ENCODE measurements at places on chromosomes 2 and 18. TPM values are rescaled to one million over a fixed set of nuclear protein-coding genes. Genes with fewer than 3 reads are reported as not detected.

- DNase-seq, result no peak
Observed at GRCh38 chr2:22153931-22154613, 1030.3 kb downstream of the TDRD15 start.

DNA sequence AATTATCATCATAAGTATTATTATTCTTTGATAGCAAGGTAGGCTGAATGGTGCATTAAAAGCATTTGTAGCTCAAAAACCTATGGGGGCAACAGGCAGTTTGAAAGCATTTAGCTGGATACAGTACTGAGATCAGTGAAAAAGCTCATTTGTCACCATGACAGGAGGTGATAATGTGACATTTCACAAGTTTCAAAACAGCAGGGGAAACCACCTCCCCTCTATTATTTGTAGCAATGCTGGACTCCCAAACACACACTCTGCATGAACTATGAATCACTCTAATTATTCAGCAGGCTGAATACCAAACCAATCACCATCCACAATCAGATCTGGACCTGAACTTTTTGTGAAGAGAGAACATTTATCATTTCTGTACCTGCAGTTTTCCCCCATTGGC is 63.4 kb downstream of the MYO5B start:
- DNase-seq, result no peak

The ALPP gene
- total RNA-seq, result not detected

DNA sequence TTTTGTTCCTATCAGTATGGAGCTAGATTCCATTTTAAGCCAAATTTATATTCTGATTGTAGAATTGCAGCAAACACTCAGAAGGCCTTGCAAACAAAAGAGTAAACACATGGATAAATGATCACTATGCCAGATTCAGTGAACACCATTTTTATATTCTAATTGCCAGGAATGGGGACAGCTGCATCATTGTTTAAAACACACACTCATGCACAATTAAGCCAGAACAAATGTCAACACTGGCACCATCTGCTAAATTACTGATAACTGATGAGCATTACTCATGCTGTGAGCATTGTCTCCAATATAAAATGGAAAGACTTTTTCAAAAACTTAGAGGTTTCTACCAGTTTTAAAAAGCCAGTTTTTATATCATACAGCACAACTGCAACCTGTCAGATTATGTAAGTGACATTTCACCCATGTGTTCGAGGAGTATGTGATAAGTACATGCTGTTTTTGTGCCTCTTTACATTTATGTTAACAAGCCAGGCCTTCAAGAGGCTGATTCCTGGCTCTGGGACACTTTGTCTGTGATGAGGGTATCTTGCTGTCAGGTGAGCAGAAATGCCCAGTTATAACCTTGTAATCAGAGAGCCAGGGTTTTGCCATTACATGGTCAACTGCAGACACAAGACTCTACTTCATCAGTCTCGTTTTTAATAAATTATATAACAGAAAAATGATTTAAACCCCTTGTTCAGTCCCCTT is 4.4 kb upstream of the ST8SIA5 start:
- no peak for DNase-seq

DNA sequence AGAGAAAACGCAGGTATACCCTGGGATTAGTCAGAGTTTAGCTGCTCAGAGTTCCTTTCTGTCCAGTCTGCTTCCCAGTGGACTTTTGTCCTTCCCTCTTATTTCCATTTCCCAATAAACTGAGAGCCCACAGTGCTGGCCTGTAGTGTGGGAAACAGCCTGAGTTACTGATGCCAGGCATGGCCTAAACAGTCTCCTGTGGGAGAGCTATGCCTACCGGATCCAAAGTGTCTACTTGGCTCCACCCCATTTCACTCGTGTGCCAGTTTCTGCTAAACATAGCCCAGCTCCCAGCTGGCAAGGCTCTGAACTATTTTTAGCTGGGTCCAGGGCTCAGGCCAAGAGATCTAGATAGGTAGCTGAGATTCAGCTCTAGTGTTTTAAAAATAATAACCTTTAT is 15.6 kb upstream of the PPP1CB start:
- peak; percentile 20 for DNase-seq

DNA sequence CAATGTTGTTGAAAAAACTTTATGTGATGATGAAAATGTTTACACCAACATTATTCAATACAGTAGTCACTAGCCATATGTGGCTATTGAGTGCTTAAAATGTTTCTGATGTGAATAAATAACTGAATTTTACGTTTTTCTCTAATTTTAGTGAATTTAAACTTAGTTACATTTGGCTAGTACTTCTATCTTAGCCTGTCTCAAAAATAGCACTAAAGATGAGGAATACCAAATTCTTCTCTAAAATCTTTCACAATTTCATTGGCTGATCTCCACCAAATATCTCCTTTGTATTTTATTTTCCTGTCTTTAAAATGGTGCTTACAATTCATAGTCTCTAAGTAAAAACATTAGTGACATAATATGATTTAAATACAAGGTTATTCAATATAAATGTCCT is 83.7 kb upstream of the RND3 start:
- DNase-seq, result no peak

GRCh38 chr18:77181950-77182707 is 49.5 kb upstream of the MBP start:
- no peak for DNase-seq

DNA sequence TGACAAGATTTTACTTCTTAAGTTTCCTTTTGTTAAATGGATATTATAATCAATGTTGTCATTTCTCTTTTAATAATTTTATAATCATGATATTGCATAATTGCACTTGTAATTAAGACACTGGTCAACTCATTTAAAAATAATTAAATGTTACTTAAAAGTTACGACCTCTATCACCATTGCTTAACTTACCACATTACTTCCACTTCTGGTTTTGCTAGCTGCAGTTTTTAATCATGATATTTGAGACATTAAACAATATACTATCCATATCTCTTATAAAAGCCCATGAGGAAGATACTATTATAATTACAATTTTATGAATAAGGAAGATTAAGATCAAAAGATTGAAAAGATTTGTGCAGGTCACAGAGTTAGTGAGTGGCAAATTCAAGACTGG is 502.0 kb downstream of the RNF144A start:
- no peak for DNase-seq

DNA sequence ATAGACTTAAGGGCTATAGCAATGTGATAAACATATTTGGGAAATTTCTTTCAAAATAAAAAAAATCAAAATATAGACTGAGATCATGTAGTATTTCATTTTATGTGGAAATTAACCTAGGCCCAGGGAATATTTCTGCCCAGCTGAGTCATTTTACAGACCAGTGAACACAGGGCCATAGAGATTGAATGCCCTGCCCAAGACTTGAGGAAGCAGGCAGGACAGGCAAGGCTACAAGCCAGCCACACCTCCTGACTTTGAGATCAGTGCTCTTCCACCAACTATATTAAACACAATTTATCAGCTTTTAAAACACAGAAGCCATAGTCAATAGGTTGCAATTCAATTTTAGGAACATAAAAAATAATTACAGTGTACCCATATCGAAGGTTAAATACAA is 12.9 kb downstream of the CCDC148 start:
- no peak for DNase-seq

DNA sequence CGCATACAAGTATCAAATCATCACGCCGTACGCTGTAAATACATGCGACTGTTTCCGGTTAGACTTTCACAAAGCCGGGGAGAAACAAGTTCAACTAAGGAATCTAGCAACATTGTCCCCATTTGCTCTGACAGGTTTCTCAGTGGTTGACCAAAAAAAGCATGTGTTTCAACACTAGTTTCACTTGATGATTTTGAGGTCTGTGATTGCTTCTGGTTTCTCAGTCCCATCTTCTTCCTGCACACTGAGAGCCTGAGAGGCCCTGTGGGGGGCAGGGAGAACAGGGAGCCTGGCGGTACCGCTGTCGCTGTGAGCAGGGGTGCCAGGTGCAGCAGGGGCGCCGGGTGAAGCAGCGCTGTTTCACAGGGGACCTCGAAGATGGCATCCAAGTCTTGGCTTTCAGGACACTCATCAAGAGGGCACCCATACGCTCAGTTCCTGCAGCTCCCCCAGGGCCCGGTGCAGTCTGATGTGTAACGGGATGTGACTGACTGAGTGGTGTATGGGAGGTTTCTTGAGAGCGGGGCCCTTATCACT is 270.9 kb downstream of the TWIST2 start:
- no peak for DNase-seq

DNA sequence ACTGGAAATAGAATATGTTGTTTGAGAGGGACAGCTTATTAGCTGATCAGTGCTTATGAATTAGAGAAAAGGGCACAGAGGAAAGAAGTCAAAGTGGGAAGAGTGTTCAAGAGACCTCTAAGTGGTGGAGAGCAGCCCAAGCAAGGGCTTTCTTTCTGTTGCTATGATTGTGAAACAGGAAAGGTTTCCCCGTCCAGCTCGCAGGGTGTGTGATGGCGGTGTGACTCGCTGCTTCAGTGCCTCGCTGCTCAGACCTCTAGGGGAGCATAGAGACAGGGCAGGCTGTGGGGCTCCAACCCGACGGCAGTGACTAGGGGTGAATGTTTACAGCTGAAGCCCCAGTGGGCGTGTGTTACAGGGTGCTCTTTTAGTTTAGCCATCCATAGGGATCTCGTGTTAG is 166.5 kb upstream of the COPS8 start:
- DNase-seq, result peak; percentile 16

DNA sequence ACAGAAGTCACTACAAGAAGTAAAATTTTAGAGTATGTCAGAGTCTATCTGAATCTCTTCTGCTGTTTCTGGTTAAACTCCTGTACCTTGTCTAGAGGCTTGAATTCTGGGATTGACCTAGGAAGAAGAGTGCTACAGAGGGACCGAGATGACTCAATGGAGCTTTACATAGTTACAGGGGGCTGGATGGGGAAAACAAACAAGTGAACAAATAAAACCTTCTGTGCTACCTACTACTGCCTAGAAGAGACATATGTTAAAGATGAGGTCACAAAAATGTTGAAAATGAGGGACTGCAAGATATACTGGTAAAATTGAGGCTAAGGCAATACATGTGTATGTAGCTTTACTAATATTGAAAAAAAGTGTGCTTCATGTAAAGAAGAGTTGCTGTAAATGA is 265.4 kb upstream of the TFPI start:
- DNase-seq, result no peak

GRCh38 chr18:1002653-1003178 is 98.0 kb downstream of the ADCYAP1 start:
- DNase-seq, result peak; percentile 59

DNA sequence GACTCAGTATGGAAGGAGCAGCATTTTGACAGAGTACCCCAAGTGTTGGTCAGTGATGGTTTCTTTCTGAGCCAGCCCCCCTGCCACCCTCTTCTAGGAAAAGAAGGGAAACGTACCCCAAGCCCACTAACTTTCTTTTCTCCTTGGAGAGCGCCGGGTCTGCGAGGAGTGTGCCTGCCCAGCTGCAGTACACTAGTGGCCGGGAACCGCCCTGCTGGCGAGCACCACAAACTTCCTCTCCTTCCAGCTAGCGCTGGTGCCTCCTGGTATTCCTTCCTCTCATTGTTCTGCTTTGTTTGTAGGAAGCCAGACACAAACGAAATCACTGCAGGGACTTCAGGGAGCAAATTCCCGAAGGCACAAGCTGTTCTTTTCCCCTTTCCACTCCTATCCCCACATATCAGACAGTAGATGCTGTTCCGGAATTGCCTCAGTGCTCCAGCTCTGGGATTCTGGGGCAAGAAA is 1.8 kb downstream of the CCDC85A start:
- DNase-seq, result peak; percentile 25

DNA sequence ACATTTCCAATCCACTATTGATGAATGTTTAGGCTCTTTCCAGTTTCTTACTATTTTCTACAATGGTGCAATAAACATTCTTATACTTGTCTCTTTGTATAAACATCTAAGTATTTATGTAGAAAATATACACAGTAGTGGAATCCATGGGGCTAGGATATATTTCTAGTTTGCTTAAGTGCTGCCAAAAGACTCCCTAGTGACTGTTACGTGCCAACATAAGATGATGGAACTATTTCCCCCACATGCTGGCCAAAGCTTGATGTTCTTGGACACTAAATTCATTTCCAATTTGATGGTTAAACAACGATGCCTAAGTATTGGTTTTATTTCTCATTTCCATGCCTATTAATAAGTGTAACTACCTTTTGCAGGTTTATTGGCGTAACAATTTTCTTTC is 378.4 kb upstream of the HNRNPA3 start:
- no peak for DNase-seq

GRCh38 chr2:197626965-197627625 is 48.3 kb downstream of the RFTN2 start:
- no peak for DNase-seq

GRCh38 chr2:36672199-36672598 is 24.3 kb upstream of the VIT start:
- DNase-seq, result peak; percentile 50

The CDH19 gene
- not detected for total RNA-seq

The SLC25A52 gene
- total RNA-seq, result not detected

The MAL gene
- total RNA-seq, result not detected

GRCh38 chr2:157473581-157473980 is 29.7 kb upstream of the CYTIP start:
- no peak for DNase-seq

DNA sequence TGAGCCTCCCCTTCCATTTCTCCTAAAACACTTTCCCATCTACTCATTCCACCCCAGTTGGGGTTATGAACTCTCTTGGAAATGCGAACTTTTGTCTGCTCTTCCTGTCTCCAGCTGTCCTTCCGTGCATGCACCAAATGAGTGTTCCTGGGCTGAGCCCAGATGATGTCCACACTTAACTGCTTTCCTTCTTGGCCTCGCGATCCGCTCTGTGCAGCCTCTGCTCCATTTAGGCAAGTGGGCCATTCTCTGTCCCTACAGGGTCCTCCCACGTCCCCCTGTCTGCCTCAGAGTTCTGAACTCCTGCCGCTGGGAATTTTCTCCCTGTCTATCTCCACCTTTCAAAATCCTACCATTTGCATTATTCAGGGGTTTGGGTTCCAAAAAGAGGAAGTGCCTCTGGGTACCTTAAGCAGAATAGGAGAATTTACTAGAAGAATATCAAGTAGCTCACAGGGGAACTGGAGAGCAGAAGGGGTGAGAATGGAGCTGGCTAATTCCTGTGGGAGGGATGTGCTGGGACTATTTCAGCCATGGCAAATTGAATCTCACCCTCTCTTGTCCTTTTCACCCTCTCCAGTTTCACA is 4.7 kb upstream of the NCK2 start:
- no peak for DNase-seq

The RBM44 gene
- 0.97 TPM for total RNA-seq

GRCh38 chr2:127663566-127664064 is 11.7 kb downstream of the LIMS2 start:
- no peak for DNase-seq

- DNase-seq, result no peak
Observed at GRCh38 chr18:31213641-31214040, 51.0 kb upstream of the DSC1 start.

- DNase-seq, result no peak
Observed at GRCh38 chr2:86352727-86353221, 15.3 kb upstream of the REEP1 start.

DNA sequence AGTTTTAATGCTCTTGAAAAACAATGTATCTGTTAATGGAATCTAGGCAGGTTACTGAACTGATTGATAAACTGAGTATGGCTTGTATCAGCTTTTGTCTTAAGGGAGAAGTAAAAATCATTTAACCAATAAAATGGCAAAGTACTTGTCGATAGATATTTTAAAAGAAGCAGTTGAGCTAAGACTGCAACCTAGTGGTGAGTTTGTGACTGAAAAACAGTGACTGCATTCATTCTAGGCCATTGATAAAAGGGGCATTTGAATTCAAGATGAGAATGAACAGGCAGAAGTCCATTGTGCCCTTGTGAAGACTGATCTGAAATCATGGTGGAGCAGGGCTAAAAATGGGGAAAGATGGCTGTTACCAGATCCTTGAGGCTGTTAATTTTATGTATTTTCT is 59.4 kb upstream of the MSTN start:
- DNase-seq, result peak; percentile 27

GRCh38 chr2:138275292-138275690 is 226.3 kb upstream of the SPOPL start:
- no peak for DNase-seq

Measured in fibroblast of villous mesenchyme (primary cell).